ENCODE measurements at places on chromosomes 16 and 17. TPM values are rescaled to one million over a fixed set of nuclear protein-coding genes. Genes with fewer than 3 reads are reported as not detected.

Gene CCL1
- total RNA-seq, result not detected

Gene ANKRD40CL
- not detected for total RNA-seq

Gene SNAI3
- total RNA-seq, result not detected

Gene SLC22A31
- not detected for total RNA-seq

Gene FBXO39
- not detected for total RNA-seq

Gene MAP2K6
- 0.22 TPM for total RNA-seq

Gene OR1A1
- not detected for total RNA-seq

Gene GPR179
- not detected for total RNA-seq

Gene TPSAB1
- total RNA-seq, result not detected

DNA sequence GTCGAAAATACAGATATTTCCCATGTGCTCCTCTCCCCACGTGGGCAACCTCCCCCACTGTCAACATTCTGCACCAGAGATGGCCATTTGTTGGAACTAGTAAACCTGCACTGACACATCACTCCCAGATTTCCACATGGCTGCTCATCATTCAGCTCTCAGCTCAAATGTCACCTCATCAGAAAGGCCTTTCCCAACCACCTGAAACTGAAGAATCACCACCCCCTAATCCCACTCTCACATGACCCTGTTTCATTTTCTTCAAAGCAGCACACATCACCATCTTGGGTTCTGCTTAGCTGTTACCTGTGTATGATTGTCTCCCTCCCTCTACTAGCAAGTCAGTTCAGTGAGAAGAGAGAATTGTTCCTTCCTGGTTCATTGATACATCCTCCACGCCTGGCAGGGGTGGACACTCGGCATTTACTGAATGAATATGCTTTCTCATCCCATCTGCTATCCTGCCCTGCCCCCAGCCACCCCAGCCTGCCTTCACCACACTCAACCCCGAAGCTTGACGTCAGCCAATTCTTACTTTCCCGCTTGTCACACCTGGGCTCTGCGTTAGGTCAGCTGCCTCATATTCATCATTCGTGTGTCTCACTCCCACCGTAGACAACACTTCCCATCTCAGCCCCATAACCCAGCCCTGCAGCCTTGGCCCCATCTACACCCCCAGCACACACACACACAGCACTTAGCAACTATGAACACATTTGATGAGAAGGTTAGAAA is 1.5 kb downstream of the C17orf114 start:
- DNase-seq, result no peak

GRCh38 chr16:56764835-56765234 is 34.9 kb downstream of the NUP93 start:
- DNase-seq, result no peak

DNA sequence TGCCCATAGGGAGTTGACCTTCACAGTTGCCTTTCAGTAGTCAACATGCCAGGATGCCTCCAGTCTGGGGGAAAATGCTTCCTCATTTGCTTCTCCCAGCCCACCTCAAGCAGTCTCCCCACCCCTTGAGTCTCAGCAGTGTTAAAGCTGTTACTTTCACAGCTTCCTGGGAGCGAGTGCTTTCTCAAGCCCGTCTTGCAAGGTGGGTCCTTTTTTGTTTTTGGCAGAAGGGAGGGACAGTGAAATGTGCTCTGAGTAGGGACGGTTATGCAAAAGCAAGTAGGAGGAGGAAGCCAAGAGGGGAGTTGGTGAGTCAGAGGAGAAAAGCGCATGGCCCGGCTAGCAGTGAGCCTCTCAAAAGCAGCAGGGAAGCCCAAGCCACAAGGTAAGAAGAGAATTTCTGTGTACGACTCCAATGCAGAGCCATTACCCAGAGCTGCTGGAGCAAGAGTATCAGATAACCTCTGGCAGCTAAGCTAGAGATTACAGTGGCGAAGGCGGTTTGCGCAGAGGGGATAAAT is at the start of gene CHST4:
CHST4 (plus strand) TSS at position 316 of the 521 bp plus-strand sequence. CDS start 10,252 bp downstream, outside the sequence.
- peak; percentile 68 for DNase-seq

DNA sequence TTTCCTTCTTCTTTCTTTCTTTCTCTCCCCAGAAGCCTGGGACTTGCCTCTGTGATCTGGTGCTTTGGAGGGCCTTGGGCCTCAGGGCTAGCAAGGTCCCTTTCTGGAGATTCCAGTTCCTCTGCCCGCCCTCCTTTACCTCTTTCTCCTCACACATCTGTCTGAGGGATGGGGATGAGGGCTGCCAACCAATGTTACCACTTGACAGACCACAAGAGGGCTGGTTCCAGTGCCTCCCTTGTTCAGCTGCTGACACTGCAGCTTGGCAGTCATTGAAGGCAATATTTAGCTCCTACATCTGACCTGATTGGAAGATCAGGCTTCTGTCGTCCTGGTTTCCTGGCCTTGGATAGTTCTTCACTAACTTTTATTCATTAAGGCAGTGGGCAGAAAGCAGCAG is 3.6 kb upstream of the ZNF652 start:
- DNase-seq, result peak; percentile 42

DNA sequence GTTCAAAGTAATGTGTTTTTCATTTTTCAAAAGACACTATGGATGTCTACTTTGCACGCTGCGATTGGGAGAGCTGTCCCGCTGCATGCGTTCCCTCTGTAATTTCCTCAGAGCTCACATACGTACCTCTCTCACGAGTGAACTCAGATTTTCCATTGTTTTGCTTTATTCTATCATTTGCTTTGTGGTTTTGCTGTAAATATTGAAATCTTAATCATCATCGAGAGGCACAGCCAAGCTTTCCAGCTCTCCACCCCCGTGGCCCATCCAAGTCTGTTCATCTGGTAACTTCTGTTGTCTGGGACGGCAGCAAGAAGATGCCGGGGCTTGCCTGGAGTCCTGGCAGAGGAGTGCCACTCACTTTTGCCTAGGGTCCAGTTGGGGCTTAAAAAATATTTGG is 21.1 kb downstream of the TMC6 start:
- no peak for DNase-seq

GRCh38 chr17:75465039-75465438 is 8.6 kb downstream of the TMEM94 start:
- DNase-seq, result no peak

- no peak for DNase-seq
Observed at GRCh38 chr16:12256921-12257320, 280.4 kb downstream of the SNX29 start.

DNA sequence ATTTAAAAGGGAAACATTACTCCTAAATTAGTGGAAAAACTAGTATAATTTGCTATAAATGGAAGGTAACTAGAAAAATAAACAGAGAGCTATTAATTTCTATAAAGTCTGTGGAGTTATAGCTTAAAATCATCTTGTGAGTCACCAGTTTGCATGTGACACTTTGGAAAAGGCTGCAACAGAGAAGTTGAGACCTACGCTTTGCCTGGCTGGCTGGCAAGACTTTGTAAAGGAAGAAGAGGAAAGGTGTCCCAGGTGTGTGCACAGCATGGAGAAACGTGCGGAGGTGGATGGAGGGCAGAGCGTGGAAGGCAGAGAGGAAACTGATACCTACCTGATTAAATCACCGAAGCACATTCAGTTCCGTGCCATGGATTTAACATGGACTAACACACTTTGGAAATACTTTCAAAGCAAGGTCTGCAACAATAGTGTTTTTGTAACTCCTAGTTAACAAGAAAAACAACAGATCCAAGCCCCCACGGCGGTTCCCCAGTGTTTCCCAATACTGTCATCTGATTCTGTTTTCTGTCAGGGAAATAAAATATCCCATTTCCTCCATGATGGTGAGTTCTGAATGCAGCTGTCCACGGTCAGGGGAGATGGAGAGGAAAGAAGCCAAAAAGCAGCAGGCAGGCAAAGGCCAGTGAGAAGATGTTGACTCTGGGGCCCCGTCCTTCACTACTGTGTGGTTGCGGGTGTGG is 134.8 kb downstream of the XYLT1 start:
- DNase-seq, result no peak

DNA sequence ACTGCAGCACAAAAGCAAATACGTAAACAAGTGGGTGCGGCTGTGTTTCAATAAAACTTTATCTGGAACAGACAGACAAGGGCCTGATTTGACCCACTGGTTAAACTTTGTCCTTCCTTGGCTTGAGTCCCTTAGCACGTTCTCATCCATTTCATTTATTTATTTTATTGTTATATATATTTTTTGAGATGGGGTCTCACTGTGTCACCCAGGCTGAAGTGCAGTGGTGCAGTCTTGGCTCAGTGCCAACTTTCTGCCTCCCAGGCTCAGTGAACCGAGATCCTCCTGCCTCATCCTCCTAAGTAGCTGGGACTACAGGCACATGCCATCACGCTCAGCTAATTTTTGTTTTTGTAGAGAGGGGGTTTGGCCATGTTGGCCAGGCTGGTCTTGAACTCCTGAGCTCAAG is 64.3 kb downstream of the MYH11 start:
- no peak for DNase-seq

- peak; percentile 93 for DNase-seq
Observed at GRCh38 chr17:43418441-43419374, 19.9 kb downstream of the ARL4D start.

DNA sequence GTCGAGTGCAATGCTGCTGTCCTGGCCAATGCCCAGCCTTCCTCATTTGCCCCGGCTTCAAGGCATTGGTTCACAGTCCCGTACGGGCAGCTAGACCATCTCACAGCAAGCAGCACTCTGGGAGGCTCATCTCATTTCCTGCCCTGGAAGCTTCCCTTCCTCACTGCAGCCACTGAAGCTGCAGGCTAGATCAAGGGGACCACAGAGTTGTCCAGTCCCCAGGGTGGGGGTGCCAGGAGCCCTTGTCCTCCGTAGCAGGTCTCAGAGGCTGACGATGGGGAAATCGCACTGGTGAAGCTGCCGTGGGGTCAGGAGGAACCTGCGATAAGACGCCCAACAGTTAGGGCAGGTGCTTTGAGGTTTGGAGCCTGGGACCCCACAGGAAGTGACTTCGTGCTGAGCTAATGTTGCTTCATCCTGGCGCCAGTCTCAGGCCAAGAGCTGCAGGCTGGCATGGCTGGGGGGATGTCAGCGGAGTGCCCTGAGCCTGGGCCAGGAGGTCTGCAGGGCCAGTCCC is at the start of gene SPNS3:
SPNS3 (plus strand) TSS at position 426 of the 517 bp plus-strand sequence; CDS start at position 454, 28 bp downstream.
- DNase-seq, result no peak

GRCh38 chr16:3770530-3770929 is 53.2 kb upstream of the TRAP1 start:
- DNase-seq, result no peak

DNA sequence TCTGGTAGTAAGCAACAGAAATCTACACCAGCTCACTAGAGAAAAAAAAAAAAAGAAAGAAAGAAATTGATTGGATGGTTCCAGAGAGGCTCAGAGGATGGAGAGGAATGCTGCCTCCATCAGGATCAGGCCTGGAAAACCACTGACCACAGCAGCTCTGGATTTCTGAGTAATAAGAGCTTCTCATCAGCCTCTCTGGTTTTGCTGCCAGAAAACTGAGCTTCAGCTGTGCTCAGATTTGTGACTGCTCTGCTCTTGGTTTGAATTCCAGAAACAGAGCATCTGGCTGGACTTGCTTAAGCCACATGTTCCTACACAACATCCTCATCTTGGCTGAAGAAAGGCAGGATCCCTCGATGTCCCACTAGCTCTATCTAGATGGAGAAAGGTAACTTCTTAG is 25.9 kb downstream of the IRX6 start:
- no peak for DNase-seq

- DNase-seq, result no peak
Observed at GRCh38 chr16:77789085-77790008, 983 bp downstream of the VAT1L start.

- no peak for DNase-seq
Observed at GRCh38 chr17:34622862-34623623, 43.7 kb downstream of the TMEM132E start.

DNA sequence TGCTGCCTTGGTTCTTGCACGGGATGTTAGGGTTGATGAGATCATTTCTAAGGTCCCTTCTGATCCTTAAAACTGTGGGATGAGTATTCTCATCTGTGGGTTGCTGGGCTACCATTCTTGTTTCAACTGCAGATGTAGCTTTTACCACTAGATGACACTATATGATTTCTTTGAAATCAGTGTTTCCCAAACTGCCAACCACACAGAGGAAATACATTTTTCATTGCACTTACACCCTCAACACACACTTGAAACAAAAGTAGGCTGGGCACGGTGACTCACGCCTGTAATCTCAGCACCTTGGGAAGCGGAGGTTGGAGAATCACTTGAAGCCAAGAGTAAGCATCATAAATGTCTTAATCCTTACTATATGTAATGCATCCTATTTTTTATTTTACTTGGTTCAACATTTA is 15.3 kb downstream of the LCMT1 start:
- peak; percentile 91 for DNase-seq

DNA sequence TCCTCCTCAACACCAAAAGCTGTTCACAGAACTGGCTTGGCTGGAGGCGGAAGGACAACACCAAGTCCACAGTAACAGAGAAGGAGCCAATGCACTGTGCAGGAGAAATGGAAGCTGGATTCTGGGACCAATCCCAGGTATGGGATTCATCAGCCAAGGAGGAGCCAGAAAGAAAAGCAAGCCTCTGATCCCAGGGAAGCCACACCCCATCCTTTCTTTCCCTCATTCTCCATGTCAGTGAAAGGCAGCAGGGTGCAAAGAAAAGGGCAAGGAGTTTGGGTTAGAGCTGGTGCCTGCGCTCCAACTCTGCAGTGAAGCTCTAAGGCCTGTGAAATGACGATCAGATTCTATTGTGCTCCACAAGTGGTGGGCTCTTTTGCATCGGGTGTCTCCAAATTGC is 11.0 kb downstream of the DCAKD start:
- DNase-seq, result no peak

GRCh38 chr17:61405686-61406536 is 6.3 kb downstream of the TBX2 start:
- DNase-seq, result no peak

DNA sequence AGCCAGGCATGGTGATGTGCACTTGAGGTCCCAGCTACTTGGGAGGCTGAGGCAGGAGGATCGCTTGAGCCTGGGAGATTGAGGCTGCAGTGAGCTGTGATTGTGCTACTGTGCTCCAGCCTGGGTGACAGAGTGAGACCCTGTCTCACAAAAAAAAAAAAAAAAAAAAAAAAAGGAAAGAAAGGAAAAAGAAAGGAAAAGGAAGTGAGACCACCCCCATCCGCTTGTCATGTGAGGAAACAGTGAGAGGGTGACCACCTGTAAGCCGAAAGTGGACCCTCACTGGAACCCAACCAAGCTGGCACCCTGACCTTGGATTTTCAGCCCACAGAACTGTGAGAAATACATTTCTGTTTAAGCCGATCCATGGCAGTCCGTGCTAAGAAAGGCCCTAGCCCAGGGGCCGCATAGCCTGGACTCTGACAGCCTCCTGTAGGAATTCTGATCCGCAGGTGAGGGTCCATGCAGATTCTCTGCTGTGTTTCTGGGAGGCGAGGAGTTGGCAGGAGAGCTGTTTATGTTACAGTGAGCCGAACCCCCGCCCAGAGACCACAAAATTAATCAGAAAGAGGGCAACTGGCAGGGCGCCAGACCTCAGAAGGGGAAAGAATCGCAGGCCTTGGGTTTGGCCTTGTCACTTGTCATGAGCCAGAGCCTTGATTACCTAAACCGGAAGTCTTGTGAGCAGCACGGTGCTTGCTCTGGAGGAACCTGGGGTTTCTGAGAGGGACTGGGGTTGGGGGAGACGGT is 945 bp downstream of the SGSH start:
- DNase-seq, result peak; percentile 97
